Hematopoietic multipotent progenitor cell treated with erythropoietin and hydrocortisone succinate and interleukin-3 and kit ligand, for 8 days (in vitro differentiated cells): ENCODE measurements at places on chromosomes 3 and 15.

DNA sequence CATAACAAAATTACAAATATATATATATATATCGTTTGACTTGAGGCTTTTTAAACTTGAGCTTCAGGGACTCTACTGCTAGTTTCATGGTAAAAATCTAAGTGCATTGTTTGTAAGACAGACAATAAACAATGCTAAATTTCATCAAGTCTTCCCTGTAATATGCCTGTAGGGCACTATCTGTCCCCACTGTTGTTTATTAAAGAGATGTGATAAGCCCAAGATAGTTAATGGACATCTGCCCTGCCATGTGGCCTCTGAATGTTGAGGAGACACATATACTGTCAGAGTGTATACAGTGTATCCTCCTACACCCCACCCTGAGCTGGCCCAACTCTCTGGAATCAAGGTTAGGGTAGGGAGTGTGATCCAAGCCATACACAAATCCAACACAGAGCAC is 15.1 kb upstream of the EIF1B start:
- no peak for DNase-seq

DNA sequence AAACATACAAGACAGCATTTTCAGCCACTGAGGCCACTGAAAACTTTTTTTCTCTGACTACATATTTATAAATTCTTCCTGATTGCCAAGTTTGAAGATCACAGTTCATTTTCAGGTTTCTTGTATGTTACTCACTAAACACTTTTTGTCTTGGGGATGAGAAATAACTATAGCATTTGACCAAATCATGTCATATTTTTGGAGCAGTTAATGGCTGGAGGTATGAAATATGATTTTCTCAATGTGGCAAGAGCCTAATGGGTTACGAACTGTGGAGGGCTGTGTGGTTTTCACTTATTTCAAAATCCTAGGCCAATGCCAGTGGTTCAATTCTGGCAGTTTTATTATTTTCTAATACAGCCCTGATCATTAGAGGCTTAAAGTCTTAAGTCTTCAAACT is 64.4 kb downstream of the USP13 start:
- DNase-seq: no peak

- DNase-seq: no peak
Measured at GRCh38 chr3:51798411-51798963, 19.4 kb upstream of the IQCF6 start.

DNA sequence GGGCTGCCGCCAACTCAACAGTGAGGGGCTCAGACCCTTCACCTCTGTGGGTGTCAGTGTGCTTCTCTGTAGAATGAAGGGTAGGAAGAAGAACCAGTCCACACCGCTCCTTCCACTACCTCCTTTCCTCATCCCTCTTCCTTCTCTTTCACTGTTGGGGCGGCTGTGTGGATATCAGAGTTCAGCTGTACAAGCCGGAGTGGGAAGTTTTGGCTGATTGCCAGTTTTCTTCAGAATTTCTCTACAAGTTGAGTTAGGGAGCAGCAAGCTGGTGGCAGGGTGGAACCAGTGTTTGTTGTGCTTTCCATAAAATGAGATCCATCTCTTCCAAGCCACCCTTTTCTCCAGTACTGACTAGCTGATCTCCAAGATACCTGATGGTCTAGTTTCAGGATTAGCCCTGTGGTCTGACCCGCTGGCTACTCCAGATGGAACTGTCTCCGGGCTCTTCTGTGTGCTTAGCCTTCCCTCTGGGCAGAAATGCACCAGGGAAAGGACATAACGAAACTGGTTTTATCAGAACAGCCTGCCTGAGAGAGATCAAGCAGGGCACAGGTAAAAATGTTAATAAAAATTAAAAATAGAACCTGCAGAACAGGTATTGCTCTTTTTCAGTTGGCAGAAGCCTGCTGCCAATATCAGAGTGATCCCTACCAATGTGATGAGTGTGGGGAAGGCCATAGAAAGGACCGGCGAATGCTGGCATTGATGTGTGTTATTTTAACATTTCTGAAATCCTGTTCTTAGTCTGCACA is 169.9 kb upstream of the TSC22D2 start:
- DNase-seq: no peak

DNA sequence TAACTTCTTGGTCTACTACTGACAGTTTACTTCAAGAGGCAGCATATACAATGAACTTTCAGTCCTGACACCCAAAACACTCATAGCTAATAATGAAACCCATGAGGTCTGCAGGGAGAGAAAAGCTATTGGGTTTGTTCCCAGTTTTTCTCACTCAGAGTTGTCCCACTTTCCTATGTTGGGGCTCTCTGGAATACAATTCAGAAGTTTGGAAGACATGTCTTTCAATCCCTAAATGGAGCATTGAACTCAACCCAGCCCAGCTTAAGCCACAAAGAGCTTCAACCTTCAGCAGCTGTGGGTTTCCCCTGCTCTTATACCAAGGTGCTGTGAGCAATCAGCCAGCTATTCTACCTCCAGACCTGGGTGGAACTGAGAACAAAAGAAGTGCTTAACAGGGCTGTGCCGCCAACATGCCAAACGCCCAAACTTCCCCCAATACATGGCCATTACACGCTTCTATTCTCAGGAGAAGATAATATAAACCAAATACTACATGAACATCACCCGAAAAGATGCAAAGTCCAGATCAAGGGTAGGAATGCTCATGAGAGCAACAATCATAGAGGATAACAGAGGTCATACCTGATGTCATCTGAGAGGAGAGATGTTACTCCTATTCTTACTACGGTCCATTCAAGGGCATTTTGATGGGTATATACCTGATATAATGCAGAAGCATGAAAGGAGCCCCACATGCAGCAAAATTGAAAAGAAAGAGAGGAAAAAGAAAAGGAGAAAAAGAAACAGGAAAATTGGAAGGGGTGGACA is 131.2 kb upstream of the TGFBR2 start:
- DNase-seq: no peak

- no peak for DNase-seq
Measured at GRCh38 chr3:134255404-134255803, 4.7 kb upstream of the RYK start.

- no peak for DNase-seq
Measured at GRCh38 chr3:175150812-175151401, 291.8 kb downstream of the NAALADL2 start.

GRCh38 chr3:41592753-41593510 is 369.0 kb downstream of the ULK4 start:
- no peak for DNase-seq
